Upper lobe of left lung (tissue), 6 donors: ENCODE measurements at places on chromosomes 1 and 21. TPM values are rescaled to one million over a fixed set of nuclear protein-coding genes. Genes with fewer than 3 reads are reported as not detected.
A peak's percentile ranks its signal among the peaks of the same experiment; 100 is the strongest.

Gene TSHB
- total RNA-seq: not detected

Gene TAL1
- total RNA-seq: 10.2 TPM

Gene CASQ2
- 0.44 TPM for total RNA-seq

Gene NECAP2
- total RNA-seq: 61.9 TPM

Gene PLA2G2F
- not detected for total RNA-seq

Gene ZNF281
- total RNA-seq: 11.4 TPM

Gene TNNT2
- total RNA-seq: 2.0 TPM

Gene RSPH1
- 31.4 TPM for total RNA-seq

Gene CYP4Z1
- total RNA-seq: 10.0 TPM

Gene LMOD1
- total RNA-seq: 27.5 TPM

Gene REN
- not detected for total RNA-seq

DNA sequence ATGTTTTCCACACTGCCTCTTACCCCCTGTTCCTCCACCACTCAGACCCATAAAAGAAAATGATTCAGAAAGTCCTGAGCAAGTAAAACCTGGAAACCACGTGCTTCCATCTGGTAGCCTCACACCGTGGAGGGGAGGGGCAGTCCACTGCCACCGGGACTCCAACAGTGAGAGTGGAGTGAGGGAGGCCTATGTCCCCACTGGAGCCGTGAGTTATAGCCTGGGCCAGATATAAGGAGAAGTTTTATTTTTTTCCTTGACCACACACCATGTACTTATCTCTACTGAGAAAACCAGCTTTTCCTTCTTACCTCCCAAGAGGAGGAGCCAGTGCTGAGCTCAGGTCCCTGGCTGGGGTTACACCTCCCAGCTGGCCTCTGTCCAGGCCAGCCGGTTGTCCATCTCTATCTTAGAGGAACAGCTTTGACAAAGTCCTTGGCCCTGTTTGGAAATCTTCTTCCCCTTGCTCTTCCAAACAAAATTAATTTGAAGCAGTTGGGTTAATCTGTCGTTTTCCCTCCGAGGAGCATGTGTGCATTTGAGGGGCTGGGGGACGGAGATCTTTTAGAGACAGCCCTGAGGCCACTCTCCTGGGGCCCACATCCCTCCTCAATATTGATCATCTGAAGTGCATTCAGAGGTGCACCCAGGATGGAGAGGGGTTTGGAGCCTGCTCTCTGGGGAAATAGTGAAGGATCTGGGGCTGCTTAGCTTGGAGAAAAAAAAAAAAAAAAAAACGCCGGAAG is 49.1 kb upstream of the SERBP1 start:
- no peak for DNase-seq

GRCh38 chr1:205162301-205162700 is 40.5 kb upstream of the RBBP5 start:
- no peak for DNase-seq

DNA sequence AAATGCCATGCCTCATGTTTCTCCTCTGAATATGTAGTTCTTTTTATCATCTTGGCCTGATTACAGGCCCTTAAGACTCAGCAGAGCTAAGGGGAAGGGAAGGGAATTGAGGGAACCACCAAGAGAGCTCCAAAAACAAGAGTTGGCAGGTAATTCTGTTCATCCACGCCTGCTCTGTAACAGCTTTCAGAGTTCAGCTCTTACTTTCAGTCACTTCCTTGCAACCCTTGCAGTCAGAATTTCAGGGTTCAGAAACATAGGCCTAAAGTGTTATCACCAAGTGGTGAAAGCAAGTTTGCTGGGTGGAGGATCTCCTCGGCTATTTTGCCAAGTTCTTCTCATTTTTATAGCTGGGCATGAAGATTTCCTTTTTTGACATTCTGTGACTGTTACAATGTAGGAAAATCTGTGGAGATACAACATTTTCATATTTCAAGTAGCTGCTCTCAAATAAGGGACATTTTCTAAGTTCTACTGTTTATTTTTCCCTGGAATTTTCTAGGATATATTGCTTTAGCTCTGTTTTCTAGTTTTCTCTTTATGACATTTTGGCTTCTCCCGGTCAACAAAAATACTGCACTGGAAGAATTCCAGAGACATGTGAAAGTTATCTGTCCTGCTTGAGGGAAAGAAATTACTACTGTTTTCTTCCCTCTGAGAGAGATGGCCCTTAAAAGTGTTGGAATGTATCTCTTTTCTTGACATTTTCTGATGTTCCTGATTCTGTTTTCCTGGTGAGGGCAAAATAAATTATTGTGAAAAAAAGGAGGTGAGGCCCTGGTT is 251.8 kb upstream of the ST6GALNAC5 start:
- DNase-seq: no peak

DNA sequence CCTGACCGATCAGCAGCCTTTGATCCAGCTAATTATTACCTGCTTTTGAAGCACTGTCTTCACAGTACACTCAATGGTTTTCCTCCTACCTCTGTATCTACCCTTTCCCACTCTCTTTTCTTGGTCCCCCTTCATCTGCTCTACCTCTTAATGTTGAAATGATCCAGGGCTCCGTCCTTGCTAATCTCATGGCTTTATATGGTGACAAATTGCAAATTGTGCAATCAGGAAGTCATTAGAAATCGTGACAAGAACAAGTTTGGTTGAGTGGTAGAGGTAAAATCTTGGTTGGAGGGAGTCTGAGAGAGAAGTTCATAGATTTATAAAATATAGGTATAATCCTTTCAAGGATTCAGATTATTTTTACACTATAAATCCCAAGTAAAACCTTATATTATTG is 9.6 kb upstream of the CYB5R1 start:
- DNase-seq: no peak

DNA sequence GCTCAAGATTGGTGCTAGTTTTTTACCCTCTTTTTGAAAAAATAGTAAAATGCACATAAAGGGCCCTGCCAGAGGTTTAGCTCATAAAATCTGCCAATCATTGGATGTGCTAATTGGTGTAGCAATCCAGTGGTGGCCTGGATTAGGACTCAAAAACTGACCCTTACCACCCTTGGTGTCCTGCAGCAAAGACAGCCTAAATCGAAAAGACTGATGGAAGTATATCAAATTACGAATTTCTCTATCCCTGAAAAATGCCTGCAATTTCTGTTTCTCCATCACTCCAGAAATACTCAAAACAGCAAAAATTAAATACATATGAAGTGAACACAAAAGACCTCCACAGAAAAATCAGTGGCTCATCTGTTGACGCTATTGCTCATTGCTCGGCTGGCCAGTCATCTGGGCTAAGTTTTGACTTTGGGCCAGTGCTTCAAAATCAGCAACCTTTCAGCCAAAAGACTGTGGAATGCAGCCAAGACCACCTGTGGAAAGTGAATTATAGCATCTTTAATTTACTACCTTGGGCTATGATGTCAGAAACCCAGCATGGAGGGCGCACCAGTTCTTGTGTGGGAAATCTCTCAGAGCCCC is 30.0 kb downstream of the WLS start:
- DNase-seq: no peak

- DNase-seq: no peak
These were observed 53.8 kb upstream of the LYPLAL1 start for GRCh38 chr1:219119839-219120238.

DNA sequence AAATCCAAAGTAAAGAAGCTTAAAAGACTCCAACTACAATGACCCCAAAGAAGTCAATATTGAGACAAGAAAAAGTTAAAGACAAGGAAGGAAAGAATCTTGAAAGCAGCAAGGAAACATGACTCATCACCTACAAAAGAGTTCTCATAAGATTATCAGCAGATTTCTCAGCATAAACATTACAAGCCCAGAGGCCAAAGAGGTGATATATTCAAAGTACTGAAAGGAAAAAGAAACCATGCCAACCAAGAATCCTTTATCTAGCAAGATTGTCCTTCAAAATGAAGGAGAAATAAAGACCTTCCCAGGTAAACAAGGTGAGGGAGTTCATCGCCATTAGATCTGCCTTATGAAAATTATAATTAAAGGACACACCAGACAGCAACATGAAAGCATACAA is 49.8 kb downstream of the CSMD2 start:
- DNase-seq: no peak

- no peak for DNase-seq
These were observed 235.3 kb upstream of the C1orf105 start for GRCh38 chr1:172185211-172185610.

DNA sequence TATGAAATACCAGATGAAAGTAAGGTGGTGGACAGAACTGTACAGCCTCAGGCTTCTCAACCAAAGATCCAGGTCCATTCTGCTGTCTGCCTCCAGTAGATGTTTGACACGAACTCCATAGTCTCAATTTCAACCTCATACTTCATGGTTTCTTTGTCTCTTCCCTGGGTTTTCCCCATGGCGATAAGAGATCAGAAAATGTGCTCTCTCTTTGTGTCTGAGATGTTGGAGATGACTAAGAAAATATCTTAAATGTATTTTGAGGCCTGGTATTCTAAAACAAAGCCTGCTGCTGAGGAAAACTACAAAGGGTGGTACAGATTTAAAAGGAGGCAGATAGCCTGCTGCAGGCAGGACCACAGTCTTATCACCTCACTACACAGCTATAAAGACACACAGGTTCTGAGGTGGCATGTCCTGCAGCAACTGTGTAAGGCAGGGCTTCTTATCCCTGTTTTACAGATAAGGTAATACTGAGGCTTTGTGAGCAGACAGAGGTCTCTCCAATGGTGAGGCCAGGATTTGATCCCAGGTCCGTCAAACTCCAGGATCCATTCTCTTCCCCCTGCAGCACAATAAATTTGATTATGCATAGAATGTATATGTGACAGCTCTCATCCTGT is 40.0 kb upstream of the CACNA1E start:
- no peak for DNase-seq

DNA sequence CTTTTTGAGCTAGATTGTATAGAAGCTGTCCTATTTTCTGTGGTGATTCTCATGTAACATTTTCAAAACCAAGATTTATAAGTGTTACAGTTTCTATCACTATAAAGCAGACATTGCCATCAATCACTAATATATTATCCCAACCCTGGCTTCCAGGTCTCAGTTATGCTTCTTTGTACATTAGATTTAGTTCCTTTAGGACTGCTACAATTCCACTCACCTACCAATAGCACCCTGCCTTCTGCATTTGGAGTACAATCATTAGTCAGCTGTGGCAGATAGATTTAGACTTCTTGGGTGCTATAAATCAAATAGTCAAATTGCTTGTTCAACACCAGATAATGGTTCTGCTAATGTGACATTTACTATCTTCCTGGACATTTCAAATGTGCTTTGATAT is 281.6 kb downstream of the BRINP3 start:
- DNase-seq: no peak

- peak; percentile 93 for DNase-seq
These were observed at the start of gene CEP170 for GRCh38 chr1:243254927-243255790. Gene CEP170 (minus strand): TSS chr1:243255281. CDS start chr1:243225280, 30,001 bp downstream.

DNA sequence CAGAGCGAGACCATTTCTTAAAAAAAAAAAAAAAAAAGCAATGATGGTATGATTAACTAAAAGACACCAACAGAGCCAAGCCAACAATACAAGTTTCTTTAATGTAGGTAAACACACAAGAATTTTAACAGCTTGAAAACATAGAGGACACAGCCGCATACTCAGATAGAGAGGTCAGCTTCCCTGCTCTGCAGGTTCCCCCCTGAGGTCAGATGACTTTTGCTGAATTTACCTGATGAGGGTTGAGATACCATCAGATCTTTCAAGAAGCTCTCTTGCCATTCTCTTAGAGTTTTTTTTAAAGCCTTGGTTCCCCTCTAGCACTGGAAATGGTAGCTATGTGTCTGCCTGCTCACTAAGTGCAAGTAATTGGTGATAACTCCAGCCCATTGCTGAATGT is 31.1 kb downstream of the BCAS2 start:
- no peak for DNase-seq

DNA sequence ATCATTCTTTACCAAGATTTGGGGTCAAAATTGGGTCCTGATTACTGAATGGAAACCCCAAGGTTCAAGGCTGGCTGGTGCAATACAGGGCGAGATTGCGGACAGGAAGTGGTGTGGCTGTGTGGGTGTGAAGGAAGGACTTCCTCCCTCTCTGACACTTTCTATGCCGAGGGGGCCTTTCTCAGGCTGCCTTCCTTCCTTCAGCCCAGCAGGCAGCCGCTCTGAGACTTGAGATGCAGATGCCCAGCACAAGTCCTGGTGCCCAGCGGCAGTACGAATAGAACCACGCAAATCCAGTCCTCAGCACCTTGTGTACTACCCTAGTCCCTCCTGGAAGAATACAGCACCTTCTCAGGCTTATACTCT is 16.3 kb downstream of the BATF3 start:
- peak; percentile 63 for DNase-seq

- DNase-seq: no peak
These were observed 95.3 kb downstream of the COP1 start for GRCh38 chr1:176111835-176112234.
